H7 (cell line): ENCODE measurements at places on chromosomes 5 and 9. TPM values are rescaled to one million over a fixed set of nuclear protein-coding genes. Genes with fewer than 3 reads are reported as not detected.

GRCh38 chr5:176660530-176660859, 13.2 kb downstream of the TSPAN17 start:
- no peak for DNase-seq

DNA sequence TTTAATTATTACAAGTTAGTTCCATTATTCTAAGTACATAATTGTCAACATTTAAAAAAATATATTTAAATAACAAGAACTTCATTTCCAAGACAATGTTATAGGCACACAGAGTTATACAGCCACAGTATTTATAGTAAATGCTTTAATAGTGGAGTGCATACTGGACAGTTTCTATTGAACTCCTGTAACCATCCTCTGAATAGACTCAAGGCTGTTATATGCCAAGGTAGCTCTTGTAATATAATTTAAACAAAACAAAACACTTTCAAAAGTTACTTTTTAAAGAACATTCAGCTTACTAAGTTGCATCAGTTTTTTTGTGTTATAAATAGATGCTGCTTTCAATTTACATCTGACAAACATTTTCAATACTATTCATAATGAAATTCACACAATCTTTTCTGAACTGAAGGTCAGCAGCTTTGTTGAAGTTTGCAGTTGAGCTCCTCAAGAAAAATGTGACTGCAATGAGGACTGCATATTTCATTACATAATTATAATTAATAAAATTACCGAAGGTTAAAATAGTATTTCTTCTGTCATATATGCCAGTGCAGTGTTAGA, 549.9 kb upstream of the CYLC2 start:
- no peak for DNase-seq

SLC2A8 gene
- 18.8 and 23.3 TPM in 2 replicates for total RNA-seq

DNA sequence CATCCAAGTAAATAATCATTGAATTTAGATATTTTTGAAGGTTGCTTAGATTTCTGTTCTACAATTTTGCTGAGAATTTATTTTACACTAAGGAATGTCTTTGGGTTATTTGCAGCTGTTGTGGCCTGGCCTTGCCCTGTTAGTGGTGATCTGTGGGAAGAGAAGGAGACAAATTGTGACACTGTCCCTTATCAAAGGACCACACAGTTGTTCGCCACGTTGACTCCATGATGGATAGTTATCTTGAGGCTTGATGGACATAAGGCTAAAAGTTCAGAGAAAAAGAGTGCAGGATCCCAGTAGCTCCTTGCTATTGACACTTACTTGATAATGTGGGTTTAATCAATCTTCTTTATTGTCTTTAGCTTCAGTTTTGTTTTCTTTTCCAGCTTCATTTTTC, 186.6 kb upstream of the MEF2C start:
- no peak for DNase-seq

GRCh38 chr5:66232275-66232674, 88.2 kb downstream of the SREK1 start:
- no peak for DNase-seq

DNA sequence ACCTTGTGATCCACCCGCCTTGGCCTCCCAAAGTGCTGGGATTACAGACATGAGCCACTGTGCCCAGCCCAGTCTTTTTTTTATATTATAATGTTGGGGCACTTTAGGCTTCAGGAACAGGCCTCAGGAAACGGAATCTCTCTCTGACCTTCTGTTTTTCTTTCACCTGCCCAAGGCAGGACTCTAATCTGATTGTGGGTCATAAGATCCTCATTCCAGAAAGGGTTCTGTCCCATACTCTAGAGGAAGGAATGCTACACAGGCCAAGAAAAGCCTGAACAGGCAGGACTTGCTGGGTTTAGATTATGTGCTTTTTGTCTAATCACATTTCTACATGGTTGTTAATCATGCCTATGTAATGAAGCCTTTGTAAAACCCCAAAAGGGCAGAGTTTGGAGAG, 1.8 kb upstream of the CCL28 start:
- DNase-seq = no peak

DNA sequence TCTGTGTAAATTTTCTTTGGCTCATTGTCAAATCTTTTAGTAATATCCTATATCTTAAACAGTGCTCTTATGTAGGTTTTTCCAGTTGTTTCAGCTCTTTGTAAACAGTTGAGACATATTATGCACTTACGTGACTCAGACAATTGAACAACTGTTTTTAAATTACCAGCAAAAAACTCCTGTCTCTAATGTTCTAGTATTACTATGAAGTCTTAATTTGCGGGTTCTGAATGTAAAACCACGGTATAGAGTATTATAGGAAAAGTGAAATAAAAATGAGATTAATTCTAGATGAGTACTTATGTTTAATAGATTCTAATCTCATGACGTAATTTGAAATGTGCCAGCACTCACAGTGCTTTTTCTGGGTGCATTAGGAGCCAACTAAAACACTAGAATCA, 136.0 kb downstream of the GDNF start:
- no peak for DNase-seq

GRCh38 chr5:17839848-17840247, 205.6 kb downstream of the TAF11L14 start:
- no peak for DNase-seq

CARTPT gene
- not detected in 2 replicates for total RNA-seq

DNA sequence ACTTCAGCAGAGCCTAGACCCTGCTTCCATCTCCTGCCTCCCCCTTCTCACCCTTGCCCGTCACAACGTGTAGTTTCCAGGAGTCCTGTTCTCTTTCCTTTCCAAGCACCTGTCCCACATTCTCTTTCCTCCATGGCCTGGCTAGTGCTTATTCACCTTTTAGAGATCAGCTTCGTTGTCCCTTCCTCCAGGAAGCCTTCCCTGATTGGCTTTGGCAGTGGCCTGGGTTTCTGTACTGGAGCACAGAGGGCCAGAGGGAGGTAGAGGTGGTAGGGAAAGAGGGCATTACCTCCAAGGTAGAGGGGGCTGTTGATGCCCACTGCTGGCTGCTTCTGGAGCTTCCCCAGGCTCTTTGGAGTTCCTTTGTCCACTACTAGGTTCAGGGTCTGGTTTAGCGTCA, 93.7 kb upstream of the PANK3 start:
- DNase-seq = no peak

PCDHGB3 gene
- total RNA-seq = 0.26 TPM in 1 of 2 replicates, not detected in the other

ZNF879 gene
- total RNA-seq = 2.0 and 2.5 TPM in 2 replicates

DNA sequence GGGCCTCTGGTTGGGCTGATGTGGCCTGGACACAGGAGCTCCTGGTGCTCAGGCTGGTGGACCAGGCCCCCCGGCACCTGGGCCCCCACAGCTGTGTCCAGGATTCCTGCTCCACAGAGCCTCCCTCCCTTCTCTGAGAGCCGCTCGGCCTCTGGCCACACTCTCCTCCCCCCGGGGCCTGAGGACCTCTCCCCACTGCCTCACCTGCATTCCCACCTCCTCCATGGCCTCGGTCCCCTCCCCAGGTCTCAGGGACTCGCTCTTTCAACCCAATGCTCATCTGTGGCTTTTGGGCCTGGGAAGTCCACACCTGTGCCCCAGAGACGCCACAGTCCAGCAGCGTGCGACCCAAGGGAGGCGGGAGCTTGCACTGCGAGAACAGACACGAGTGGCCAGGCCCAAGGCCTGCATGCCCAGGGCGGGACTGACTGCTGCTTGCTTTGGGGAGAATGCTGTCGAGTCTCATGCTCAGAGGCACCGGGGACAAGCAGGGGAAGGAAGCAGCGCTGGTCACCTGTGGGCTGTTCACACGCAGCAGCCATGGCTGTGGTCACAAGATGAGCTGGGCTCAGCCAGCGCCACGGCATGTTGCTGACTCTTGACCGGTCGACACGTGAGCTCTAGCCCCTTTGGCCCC, 14.6 kb downstream of the PAEP start:
- peak; percentile 49 for DNase-seq

SLC25A48 gene
- 0.04 and 0.38 TPM in 2 replicates for total RNA-seq

PTRH1 gene
- total RNA-seq = 14.3 and 21.2 TPM in 2 replicates

DNA sequence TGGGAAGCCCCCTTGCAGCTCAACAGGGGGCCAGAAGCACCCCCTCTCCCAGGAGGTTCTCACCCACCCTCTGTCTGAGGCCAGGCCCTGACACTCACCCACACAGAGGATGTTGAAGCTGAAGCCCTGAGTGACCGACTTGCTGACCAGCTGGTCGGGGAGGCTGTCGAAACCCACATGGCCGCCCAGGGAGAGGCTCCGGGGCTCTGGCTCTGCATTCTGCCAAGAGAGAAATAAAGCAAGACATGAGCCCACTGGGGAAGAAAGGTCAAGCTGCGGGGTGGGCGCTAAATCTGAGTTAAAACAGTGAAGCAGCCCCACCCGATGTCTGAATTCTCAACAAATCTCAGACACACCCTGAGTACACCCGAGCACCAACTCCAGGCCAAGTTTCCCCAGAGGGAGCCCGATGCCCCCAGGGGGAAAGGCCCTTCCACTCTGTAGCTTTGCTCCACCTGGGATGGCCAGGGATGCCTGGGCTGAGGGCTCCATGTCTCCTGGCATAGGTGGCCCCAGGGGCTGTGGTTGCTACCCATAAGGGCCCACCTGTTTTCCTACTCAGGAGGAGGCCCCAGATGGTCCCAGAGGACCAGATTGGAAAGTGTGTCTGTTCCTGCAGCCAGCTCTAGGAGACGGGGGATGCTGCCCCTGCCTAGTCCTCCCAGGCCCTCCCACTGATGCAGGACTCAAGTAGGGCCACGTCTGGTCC, 11.6 kb downstream of the SEPTIN8 start:
- peak; percentile 22 for DNase-seq

DNA sequence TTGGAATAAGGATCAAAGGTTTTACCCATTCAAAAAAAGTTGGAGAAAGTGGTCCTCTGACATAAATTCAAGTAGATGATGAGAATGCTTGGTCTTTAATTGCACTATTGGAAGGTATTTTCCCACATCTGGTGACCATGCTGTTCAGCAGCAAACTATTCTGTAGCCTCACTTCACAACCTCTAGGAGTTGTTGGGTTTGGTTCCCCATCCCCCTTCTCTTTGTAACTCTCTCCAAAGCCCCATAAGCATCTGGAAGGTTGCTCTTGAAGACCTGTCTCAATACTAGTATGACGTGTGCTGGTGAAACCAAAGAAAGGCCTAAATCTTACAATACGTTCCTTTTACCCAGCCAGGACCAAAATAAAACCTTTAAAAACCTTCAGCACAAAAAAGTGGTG, 8.5 kb downstream of the RGMB start:
- DNase-seq = no peak

DNA sequence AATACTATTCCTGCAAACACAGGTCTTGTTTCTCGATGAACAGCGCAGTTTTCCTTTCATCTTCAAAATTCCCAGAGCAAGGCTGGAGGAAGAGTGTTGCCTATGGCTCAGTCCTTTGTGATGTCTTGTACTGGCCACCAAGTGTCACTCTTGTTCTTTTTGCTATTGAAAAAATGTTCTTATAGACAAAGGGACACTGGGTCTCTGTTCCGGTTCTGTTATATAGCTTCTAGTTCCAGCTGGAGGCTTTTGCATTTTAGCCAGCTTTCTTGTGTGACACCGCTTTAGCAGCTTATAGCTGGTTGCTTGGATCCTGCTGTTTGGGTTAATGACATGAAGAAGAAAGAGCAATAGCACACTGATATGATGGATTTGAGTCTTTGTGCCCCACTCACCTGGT, 343.7 kb upstream of the KCNN2 start:
- peak; percentile 22 for DNase-seq

DNA sequence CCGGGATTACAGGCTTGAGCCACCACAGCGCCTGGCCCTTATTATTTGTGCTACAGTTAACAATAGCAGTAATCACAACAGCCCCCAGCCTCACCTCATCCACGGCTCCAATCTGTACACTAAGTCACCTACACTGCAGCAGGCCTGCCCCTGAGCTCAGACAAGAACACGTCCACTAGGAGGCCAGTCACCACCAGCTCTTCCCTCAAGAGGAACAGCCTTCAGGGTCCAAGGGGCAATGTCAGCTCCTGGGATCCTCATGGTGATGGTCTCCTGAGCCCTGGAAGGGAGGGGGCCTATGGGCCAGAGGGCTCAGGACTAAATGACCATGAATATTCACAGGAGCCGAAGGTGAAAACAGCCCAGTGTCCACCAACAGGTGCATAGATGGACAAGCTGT, 67.7 kb downstream of the VAV2 start:
- DNase-seq = no peak

- DNase-seq = peak; percentile 57
Measured at GRCh38 chr5:14386884-14387624, 194.5 kb upstream of the OTULINL start.
